ENCODE measurements at places on chromosomes 3 and 15.

GRCh38 chr3:129485721-129486663, 42.4 kb upstream of the RHO start:
- DNase-seq = no peak

GRCh38 chr15:64895285-64896065, 16.2 kb upstream of the ANKDD1A start:
- peak; percentile 43 for DNase-seq

DNA sequence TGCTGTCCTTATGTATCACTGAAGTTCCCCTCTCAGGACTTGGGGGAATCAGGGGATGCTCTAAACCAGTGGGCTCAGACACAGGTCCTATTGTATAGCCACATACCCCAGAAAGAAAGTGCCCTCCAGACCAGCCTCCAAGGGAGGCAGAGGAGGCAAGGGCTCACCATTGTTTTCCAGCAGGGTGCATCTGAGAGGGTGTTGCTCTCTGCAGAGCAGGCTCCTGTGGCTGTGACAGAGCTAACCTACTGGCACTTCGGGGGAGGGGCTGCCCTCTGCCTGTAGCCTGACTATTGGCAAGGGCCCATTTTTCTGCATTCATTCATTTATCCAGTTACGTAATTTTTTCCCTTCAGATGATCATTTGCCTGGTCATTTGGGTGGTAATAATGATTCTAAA, 39.9 kb downstream of the EEFSEC start:
- no peak for DNase-seq

DNA sequence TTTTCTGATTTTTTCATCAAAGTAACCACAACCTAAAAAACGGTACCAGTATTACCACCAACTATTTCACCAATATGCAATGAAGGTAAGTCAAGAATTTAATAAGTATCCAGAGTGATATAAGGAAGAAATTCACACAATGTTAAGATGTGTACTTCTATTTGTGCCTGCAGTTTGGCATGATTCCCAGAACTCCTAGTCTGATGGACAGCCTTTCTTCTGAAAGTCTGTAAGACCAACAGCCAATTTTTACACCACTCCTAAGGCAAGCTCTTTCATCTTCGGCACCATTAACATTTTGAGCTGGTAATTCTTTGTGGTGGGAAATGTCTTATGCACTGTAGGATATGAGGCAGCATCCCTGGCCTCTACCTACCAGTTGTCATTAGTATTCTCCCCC, 108.3 kb downstream of the VPS13C start:
- DNase-seq = no peak

DNA sequence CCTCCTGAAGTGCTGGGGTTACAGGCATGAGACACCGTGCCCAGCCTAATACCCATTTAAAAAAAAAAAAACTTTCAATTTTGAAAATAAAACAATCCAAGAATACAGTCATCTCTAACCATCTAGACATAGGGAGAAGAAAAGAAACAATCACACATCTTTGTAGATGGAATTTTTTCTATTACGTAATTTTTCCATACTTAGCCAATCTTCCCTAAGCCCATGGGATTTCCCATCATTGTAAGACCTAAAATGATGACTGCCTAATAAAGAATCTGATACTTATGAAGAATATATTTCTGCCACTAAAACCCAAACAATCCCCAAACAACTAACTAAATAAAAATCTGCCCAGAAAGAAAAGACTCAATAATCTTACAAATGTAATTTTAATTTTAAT, 88.7 kb downstream of the CBLB start:
- no peak for DNase-seq

DNA sequence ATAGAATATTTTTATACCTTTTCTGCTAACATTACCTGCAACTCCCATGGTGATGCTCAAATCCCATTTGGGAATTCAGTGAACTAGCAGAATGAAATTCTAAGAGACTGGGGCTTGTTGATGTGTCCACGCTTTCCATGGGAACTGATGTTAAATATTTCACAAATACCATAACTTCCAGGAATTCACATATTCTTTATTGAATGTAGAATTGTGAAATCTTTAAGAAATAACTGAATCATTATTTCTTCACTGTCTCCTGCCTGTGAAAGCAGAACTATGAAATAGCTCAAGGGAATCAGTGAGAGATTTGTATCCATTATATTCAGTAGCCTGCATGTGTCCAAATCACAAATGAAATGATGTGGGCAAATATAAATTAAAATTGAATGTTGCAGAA, 130.8 kb downstream of the SERPINI1 start:
- DNase-seq = no peak
